Cortex of kidney (tissue), 1 donor: ENCODE measurements at places on chromosomes 7 and 10.

DNA sequence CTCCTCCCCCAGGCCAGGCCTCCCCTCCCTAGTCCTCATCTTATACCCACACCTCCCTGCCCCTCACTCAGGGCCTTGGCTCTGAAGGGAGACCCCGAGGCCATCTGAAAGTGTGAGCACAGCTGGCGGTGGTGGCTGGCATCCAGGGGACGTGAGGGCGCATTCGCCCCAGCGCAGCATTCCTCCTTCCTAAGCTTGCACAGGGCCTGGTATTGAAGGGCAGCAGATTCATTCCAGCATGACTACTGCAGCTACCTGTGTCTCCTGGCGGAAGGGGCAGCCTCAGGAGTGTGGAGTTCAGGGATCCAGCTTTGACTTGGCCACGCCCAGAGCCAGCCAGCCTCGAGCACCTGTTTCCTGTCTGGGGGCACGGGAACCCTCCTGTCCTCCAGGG, 72.6 kb downstream of the PARP12 start:
- no peak for DNase-seq

GRCh38 chr7:144821067-144821466, 14.8 kb downstream of the TPK1 start:
- no peak for DNase-seq

- no peak for DNase-seq
Observed at GRCh38 chr10:125331056-125331455, 170.7 kb upstream of the CTBP2 start.

DNA sequence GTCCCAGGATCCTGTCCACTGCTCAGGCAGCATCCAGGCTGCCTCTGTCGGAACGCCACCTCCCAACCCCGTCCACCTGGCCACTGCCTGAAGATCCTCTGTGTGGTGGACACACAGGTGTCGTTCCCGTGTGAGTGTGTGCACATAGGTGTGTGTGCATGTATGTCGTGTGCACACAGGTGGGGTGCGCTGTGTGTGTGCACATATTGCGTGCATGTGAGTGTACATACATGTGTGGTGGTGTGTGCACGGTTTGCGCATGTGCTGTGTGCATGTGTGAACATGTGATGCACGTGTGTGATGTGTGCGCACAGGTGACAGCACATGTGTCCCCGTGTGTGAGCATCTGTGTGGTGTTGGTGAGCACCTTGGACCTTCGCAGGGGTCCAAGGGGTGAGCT, 7.1 kb downstream of the TMEM184A start:
- DNase-seq = no peak

GRCh38 chr7:120254845-120255244, 18.1 kb upstream of the KCND2 start:
- no peak for DNase-seq

- DNase-seq = no peak
Observed at GRCh38 chr7:155962968-155963300, 150.7 kb upstream of the SHH start.

- DNase-seq = no peak
Observed at GRCh38 chr10:20380401-20380800, 516.7 kb downstream of the NEBL start.

DNA sequence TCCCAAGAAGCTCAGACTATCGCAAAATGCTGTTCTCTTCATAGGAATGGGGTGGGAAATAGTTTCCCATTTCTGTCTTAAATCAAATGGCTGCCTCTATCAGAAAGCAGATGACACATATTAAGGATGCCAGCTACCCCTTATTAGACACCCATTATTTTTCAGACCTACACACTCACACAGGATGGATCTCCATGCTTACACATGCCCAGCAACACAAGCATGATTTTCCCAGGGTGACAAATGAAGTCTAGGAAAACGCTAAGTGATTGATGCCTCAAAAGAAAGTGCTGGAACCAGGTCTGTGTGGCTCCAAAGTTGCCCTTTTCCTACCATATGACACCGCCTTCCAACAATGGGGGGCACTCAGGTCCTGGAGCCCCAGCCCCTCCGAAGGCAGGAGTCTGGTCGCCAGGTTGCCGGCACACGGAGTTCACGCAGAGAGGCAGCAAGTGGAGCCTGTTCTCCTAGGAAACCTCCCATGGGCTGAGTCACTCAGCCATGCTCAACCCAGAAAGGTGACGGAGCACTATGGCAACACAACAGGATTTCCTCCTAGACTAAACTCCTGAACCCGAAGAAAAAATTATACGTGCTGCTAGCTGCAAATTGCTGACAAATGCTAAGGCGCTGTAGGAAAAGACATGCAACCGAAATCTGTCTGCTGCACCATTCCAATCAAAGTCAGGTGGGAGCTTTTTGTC, 19.8 kb downstream of the VOPP1 start:
- no peak for DNase-seq

DNA sequence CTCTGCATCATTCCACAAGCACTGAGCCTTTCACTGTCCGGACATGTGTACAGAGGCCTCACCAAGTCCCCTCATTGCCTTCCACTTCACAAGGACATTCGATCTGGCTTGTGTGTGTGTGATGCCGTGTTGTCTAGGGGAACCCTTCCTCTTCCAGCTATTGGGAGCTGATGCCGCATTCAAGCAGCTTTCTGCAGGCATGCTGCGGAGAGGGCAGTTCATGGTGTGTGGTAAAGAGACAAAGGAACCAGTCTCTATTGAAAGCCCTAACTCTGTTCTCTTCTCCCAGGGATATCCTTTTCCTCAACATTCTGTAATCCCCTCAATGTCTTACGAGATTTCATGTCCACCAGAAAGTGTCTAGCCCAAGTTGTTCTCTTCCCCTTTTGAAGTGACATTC, 141.6 kb downstream of the ALOX5 start:
- DNase-seq = no peak

DNA sequence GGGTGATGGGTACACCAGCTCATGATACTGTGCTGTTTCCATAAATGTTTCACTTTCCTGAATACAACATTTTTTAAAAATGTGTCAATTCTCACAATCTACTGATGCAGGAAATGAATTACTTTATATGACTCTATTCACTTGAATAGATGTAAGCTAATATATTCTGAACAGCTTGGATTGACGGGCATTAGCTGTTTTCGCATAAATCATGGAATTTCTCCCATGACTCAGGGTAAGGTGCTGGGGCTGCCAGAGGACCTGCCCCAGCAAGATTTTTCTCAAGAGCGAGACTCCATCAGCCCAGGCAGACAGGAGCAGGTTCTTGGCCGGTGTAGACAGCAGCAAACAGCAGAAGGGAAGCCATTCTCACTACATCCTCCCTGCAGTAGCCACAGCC, 107.1 kb downstream of the PFKFB3 start:
- DNase-seq = no peak

GRCh38 chr10:45198486-45199204, 116.8 kb downstream of the OR13A1 start:
- DNase-seq = no peak

DNA sequence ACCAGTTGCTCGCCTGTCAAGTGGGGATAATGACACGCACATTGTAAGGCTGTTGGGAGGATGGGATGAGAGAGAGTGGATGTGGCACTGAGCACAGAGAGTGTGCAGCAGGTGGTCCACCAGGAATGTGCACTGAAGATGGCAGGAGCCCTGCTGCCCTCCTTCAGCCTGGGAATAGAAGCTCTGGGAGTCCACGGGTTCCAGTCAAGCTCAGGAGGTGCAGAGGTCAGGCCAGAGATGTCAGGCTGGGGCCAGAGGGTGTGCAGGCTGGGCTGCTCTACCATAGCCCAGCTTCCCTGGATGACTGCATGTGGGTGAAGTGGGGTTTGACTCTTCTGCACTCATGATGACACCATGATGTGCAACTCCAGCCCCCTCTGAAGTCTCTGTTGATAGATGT, 58.7 kb downstream of the C10orf120 start:
- DNase-seq = no peak

DNA sequence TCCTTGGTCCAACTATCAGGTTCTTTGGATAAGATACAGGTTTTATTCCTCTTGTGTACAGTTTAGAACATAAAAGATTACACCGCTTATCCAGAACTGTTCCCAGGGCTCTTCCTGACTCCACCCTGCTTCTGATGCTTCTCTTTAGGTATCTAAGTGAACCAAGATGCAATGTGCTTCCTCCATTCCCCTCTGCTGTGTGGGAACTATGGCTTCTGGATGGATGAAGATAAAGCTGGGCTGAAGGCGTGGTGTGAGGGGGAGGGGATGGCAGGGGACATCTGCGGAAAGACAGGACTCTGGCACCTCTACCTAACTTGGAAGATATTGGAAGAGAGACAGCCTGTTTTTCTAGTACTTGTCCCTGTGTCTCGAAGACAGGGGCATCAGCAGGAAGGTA, 209.9 kb upstream of the TBX20 start:
- no peak for DNase-seq

DNA sequence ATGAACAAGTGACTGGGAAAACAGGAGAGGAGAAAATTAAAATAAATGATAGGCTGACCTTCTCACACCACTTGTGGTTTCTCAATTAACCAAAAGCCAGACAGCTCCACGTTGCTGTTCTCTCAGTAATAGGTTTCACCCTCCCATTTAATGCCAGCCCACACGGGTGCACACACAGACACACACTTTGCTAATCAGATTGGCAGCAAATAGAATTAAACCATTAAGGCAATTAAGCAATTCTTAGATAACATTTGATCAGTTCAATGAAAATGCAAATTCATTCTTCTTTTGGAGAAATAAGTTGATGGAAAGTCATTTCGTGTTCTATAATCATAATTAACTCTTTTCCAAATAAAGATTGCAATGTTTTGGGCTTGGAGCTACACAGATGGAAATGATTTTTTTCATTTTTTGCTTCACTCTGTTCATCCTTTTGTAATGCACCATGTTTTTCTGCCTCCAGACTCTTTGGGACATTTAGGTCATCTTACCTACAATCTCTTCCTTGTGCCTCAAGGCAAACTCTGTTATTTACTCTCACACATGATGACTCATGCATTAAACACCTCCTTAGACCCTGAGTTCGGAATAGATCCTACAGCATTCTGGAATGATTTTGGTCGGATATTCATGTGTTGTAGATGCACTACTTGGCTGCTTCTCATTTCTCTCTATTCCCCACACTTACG, 700.7 kb downstream of the AUTS2 start:
- DNase-seq = no peak

GRCh38 chr7:69817121-69817520, 218.8 kb downstream of the AUTS2 start:
- no peak for DNase-seq

DNA sequence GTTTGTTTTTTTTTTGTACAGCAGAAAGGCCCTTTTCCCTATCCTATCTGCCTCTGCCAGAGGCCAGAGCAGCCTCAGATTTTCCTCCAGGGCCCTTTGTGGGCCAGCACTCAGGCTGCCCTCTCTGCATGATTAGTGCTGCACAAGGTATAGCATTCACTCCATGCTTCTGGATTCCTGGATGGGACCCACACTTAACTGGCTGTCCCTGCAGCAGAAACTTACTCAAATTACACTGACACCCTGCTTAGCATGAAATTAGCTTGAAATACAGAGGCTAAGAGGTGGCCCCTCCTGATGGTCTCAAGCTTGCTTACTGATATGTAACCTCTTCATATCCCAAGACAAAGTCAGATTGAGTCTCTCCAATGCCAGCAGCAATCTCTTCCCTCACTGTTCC, 239.3 kb downstream of the SORCS1 start:
- no peak for DNase-seq

DNA sequence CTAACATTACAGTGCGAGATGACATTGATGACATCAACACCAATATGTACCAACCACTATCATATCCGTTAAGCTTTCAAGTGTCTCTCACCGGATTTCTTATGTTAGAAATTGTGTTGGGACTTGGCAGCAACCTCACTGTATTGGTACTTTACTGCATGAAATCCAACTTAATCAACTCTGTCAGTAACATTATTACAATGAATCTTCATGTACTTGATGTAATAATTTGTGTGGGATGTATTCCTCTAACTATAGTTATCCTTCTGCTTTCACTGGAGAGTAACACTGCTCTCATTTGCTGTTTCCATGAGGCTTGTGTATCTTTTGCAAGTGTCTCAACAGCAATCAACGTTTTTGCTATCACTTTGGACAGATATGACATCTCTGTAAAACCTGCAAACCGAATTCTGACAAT, 4.3 kb downstream of the GPR22 start:
- no peak for DNase-seq

DNA sequence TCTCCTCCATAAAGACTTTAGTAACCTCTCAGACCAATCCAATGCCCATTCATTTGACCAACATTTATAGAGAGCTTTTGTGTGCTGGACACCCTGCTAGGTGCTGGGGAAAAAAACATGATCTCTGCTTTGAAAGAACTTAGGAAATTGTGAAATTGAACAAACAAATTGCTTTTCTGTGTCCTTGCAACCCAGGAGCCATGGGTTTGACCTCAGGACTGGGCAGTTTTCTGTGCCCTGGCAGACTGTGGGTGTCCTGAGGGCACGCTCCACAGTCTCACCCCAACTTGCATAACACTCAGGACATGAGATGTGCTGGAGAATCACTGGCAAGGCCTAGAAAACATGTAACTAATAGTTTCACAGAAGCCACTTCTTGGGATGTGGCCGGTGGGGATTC, 429.1 kb upstream of the ZMIZ1 start:
- no peak for DNase-seq

DNA sequence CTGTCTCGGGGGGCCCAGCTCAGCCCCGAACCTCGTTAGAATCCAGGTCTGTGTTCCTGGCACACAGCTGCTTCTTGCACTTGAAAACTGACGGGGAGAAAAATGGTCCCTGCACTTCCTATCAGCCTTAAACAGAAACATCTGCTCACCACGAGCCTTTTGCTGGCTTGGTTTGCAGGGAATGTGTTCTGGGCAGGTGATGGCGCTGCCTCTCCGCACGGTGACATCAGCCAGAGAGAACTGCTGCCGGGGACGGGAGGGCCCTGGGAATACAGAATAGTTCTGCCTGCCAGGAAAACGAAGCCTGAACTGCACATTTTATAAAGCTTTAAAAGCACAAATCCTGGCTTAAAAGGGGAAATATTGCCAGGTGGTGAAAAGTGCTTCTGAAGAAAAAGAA, 622.5 kb downstream of the TYW1 start:
- no peak for DNase-seq

GRCh38 chr10:36880898-36881297, 244.5 kb upstream of the ANKRD30A start:
- DNase-seq = no peak

DNA sequence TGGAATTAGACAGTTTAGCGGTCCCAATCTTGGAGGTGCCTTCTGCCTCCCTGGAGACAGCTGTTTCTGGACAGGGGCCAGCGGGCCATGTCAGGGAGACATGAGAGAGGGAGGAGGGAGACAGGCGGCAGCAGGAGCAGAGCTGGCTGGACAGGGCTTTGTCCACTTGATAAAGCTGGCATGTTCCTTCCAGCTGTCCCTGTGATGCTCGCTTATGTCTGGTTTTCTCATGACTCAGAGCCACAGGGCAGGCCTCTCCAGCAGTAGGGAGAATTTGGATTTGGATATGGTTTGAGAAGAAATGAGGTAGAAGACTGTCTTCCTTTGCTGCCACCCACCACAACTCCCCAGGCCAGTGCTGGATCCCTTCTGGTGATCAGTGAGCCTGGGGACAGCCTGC, 51.7 kb upstream of the SORCS3 start:
- no peak for DNase-seq

- DNase-seq = no peak
Observed at GRCh38 chr7:139737221-139738100, 40.3 kb downstream of the HIPK2 start.
